ENCODE measurements at places on chromosomes 4 and X.

- no peak for DNase-seq
Observed at GRCh38 chr4:138555584-138555983, 313.4 kb upstream of the SLC7A11 start.

GRCh38 chr4:124224256-124224655 is 488.3 kb downstream of the ANKRD50 start:
- DNase-seq, result no peak

DNA sequence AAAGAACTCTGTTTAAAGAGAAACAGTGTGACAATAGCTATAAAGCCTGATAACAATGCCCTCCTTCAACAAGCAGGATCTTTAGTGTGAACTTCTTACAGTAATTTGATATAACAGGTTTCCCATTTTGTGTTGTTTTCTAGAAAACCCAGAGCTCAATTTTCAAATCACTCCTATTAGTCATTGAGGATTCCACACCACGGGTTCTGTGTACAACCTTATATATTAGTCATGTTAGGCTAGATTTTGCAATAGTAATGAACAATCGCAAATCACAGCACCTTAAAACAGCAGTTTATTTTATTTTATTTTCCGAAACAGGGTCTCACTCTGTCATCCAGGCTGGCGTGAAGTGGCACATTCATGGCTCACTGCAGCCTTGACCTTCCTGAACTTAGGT is 1020.9 kb upstream of the INTU start:
- no peak for DNase-seq

- DNase-seq, result peak; percentile 65
Observed at GRCh38 chr4:176193938-176194337, 1.4 kb downstream of the SPATA4 start.

GRCh38 chr4:107774681-107775080 is 50.1 kb upstream of the SGMS2 start:
- DNase-seq, result no peak

DNA sequence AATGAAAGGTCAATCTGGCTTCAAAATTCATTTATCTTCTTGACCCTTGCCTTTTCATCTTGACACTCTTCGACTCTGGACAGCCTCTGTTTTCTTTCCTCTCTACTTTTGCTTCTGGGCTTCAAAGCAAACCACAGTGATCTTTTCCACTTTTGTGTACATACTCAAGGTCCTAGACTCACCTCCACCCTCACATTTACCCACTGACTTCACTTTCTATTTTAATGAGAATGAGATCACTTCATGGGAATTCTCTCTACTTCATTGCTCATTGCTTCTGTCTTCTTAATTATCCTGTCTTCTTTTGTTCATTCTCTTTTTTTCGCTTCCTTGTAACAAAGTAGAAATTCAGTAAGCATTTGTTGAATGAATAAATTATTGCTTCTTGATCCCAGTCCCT is 330.1 kb upstream of the HAND2 start:
- DNase-seq, result no peak

GRCh38 chr4:72205298-72205697 is 173.5 kb downstream of the NPFFR2 start:
- no peak for DNase-seq

DNA sequence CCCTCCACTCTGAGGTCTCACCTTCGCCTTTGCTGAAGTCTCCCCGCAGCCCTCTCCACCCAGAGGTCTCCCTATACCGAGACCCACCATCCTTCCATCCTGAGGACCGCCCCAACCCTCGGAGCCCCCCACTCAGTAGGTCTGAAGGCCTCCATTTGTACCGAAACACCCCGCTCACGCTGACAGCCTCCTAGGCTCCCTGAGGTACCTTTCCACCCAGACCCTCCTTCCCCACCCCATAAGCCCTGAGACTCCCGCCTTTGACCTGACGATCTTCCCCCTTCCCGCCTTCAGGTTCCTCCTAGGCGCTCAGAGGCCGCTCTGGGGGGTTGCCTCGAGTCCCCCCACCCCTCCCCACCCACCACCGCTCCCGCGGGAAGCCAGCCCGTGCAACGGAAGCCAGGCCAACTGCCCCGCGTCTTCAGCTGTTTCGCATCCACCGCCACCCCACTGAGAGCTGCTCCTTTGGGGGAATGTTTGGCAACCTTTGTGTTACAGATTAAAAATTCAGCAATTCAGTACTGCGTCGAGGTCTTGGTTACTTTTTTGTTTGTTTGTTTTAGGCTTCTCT is 5.0 kb downstream of the SOD3 start:
- DNase-seq, result no peak

DNA sequence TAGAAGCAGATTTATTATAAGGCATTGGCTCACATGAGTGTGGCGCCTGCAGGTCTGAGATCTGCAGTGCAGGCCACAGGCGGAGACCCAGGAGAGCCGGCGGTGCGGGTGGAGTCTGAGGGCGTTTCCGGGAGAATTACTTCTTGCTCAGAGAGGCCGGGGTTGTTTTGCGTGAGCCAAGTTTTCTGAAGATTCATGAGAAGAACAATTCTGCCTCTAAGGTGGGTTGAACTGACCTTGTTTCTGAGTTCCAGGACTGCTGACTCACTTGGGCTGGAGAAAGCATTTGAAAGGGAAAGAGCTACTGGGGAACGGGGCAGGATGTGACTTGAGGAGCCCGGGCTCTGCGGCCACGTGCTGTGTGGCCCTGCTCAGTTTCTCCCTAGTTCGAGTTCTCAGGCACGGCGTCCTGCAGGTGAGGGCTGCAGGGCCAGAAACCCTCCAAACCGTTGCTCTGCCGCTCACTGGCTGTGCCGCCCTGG is 36.7 kb upstream of the SORCS2 start:
- peak; percentile 67 for DNase-seq

DNA sequence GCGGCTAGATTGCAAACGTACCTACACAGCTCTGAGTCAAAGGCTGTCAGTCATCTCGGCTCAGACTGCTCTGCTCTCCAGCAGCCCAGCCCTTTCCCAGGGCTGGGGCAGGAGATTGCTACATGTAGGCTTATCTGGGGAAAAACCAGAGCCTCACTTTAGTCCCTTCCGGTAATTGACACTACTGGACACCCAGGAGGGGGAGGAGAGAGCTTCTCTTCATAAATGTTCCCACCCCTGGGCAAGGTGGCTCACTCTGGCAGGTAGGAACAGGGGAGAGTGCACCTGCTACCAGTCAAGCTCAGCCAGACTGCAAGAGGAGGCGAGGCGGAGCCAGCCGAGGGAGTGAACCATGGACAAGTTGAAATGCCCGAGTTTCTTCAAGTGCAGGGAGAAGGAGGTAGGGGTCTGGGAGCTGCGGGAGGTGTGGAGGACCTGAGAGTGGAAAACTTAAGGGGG is at the start of gene SLC6A14:
Gene SLC6A14, plus strand, starts transcription at position 249 of the 459 bp plus-strand sequence. Its CDS starts 104 bp downstream, at position 353.
- no peak for DNase-seq

DNA sequence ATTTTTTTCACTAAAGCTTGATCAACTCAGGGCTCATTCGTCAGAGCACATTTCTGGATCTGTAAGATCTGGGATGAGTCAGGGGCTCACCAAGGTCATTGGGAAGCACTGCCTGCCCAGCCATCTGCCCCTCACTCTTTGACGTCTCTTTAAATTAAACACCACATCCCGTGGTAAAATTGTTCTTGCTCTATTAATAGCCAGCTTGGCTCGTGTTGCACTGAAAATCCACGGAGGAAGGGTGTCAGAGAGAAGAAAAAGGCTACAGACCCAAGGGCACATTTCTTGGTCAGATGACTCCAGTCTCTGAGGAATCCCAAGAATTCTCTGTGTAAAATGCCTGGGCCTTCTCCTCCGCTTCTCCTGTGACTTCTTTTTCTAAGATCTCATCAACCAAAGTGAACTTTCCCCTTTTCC is 45.7 kb upstream of the GATB start:
- peak; percentile 41 for DNase-seq

- no peak for DNase-seq
Observed at GRCh38 chrX:10286195-10286594, 129.4 kb downstream of the CLCN4 start.

GRCh38 chr4:77193511-77194102 is 36.6 kb downstream of the CCNG2 start:
- DNase-seq, result no peak

GRCh38 chr4:183449193-183449882 is 4.9 kb downstream of the CDKN2AIP start:
- no peak for DNase-seq

- no peak for DNase-seq
Observed at GRCh38 chr4:6019316-6020263, 1.4 kb upstream of the C4orf50 start.

- DNase-seq, result no peak
Observed at GRCh38 chr4:152269448-152270191, 266.3 kb downstream of the FBXW7 start.

- DNase-seq, result no peak
Observed at GRCh38 chr4:8439168-8439567, 1.4 kb downstream of the ACOX3 start.

GRCh38 chr4:6885953-6886557 is 23.6 kb upstream of the TBC1D14 start:
- DNase-seq, result no peak

GRCh38 chr4:150501009-150501727 is 80.8 kb upstream of the MAB21L2 start:
- DNase-seq, result peak; percentile 90

GRCh38 chr4:156929386-156930105 is 42.1 kb downstream of the PDGFC start:
- no peak for DNase-seq

Data from skeletal muscle cell (primary cell).